Fibroblast of lung (primary cell): ENCODE measurements at places on chromosomes 6 and 20. TPM values are rescaled to one million over a fixed set of nuclear protein-coding genes. Genes with fewer than 3 reads are reported as not detected.

Gene AK9
- total RNA-seq, result 10.4 and 15.2 TPM in 2 replicates

Gene RAD21L1
- 0.50 TPM in 1 of 2 replicates, not detected in the other for total RNA-seq

Gene CRISP2
- not detected in 2 replicates for total RNA-seq

Gene IRAK1BP1
- 4.4 and 5.6 TPM in 2 replicates for total RNA-seq

Gene KCNK5
- under 0.01 and 0.26 TPM in 2 replicates for total RNA-seq

Gene FOXS1
- total RNA-seq, result under 0.01 TPM in 1 of 2 replicates, not detected in the other

Gene OR2H2
- not detected in 2 replicates for total RNA-seq

Gene HCRTR2
- not detected in 2 replicates for total RNA-seq

Gene GRM1
- under 0.01 and 0.17 TPM in 2 replicates for total RNA-seq

Gene TGM3
- total RNA-seq, result under 0.01 TPM in 1 of 2 replicates, not detected in the other

Gene PTGIS
- total RNA-seq, result 41.5 and 79.1 TPM in 2 replicates

Gene TSHZ2
- 2.6 and 5.4 TPM in 2 replicates for total RNA-seq

Gene MAFB
- total RNA-seq, result 3.0 and 7.7 TPM in 2 replicates

Gene KHDRBS2
- total RNA-seq, result not detected in 2 replicates

Gene NRM
- total RNA-seq, result 1.5 and 2.5 TPM in 2 replicates

Gene MCCD1
- total RNA-seq, result not detected in 2 replicates

Gene ARMH2
- not detected in 2 replicates for total RNA-seq

Gene E2F1
- 0.51 and 2.1 TPM in 2 replicates for total RNA-seq

Gene IMPG1
- total RNA-seq, result not detected in 2 replicates

Gene TSBP1
- total RNA-seq, result under 0.01 TPM in 1 of 2 replicates, not detected in the other

Gene C20orf141
- total RNA-seq, result not detected in 2 replicates

Gene MYH7B
- 0.26 and 0.33 TPM in 2 replicates for total RNA-seq

Gene RGS17
- total RNA-seq, result 5.9 and 10.2 TPM in 2 replicates

Gene SCUBE3
- total RNA-seq, result under 0.01 TPM in 2 replicates

Gene IP6K3
- total RNA-seq, result 1.8 and 5.4 TPM in 2 replicates

Gene MROH8
- total RNA-seq, result 1.2 and 1.3 TPM in 2 replicates

Gene IPCEF1
- total RNA-seq, result 0.26 and 0.33 TPM in 2 replicates

Gene KCNG1
- 9.9 and 26.5 TPM in 2 replicates for total RNA-seq
